ENCODE measurements at places on chromosomes 16 and 17.

DNA sequence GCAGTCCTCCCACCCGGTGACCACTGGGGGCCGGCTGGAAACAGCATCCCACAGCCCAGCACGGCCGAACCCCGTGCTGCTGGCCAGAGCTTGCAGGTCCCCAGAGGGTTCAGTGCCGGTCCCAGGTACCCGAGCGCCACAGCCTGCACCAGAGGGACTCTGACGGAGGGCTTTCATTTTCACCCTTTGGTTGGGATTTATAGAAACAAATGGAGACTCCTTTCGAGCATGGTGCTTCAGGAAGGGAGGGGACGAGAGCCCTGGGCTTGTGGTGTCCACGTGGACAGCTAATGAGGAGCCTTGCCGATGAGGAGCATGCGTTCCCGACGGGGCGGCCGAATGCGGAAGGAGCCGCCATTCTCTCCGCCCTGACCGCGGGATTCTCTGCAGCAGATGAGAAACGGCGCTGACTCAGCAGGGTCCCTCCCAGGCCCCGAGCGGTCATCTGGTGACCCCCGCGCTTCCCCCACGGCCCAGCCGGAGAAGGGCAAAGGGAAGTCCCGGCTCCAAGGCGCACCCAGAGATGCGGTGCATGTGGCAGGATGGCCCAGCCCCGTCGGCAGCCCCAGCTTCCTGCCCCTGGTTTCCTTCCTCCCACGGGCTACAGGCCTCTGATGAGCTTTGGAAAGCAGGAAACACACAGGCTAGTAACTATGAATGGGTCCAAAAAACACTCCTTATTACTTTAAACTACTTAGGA lies 9.8 kb downstream of the SLC38A10 start:
- peak; percentile 52 for DNase-seq

DNA sequence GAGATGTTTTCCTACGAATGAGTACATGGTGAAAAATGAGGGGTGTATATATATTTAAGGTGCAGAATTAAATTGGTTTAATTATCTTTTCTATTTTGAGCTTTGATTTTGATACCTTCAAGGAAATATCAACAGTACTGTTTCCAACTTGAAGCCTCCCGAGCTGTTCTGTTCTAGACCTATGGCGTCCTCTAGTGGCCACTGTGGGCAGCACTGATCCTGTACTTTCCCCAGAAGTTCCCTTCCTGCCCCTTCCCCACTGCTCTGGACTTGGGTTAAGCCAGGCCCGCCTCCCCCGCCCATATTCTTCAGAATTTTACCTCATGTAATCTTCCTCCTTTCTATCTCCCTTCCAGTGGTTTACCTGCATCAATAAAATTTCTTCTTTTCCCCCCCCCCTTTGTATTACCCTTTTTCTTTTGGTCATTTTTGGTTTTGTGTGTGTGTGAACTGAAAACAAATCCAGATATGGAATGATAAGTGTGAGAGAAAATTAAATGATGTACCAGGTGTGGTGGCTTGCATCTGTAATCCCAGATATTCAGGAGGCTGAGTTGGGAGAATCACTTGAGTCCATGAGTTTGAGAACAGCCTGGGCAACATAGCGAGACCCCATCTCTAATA lies 1643.5 kb downstream of the TP53TG3F start:
- no peak for DNase-seq

- no peak for DNase-seq
Observed at GRCh38 chr17:57665696-57666095, 79.4 kb downstream of the CCDC182 start.

DNA sequence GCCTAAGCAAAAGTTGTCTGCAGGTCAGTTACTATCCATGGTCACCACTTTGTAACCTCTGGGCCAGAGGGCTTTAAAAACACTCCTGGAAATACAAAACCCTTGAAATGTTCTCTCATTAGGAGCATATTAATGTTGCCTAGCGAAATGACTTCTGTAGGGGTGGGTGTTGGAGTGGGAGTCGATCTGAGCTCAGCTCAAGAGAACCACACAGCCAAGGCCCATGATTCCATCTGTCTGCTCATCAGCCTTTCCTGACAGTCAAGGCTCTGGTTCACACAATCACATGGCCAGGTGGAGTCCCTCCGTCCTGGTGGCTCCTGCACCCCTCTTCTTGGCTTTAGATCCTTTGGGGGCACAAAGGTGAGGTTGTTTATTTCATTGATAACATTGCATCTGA lies 26.7 kb downstream of the RCVRN start:
- DNase-seq: no peak

GRCh38 chr16:81650982-81651562 lies 128.0 kb upstream of the PLCG2 start:
- no peak for DNase-seq
